ENCODE measurements at places on chromosomes 3 and 15.

DNA sequence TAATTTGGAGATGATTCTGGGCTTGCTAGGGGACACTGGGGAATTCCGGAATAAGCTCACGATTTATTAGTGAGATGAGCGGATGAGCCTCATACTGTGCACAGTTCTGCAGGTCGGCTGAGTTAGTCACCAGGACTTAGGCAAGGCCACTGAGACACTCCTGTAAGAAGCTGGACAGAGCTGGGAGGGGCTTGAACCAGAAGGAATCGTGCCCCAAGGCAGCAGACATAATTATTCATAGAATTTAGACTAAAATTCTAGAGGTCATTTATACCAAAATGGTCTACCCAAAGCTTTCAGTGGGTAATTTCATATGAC lies 121.4 kb downstream of the VGLL4 start:
- H3K27me3 ChIP-seq, result no peaks in the 10 kb centered on the region
- peaks cover under 1% of the 10 kb centered on the region for H3K36me3 ChIP-seq
- H3K4me1 ChIP-seq, result no peaks in the 10 kb centered on the region
- no peak for DNase-seq
- H3K27ac ChIP-seq, result no peak overlapping the region

- H3K27ac ChIP-seq, result no peak overlapping the region
- DNase-seq, result no peak
Observed at GRCh38 chr3:13260259-13261103, 159.6 kb downstream of the NUP210 start.

DNA sequence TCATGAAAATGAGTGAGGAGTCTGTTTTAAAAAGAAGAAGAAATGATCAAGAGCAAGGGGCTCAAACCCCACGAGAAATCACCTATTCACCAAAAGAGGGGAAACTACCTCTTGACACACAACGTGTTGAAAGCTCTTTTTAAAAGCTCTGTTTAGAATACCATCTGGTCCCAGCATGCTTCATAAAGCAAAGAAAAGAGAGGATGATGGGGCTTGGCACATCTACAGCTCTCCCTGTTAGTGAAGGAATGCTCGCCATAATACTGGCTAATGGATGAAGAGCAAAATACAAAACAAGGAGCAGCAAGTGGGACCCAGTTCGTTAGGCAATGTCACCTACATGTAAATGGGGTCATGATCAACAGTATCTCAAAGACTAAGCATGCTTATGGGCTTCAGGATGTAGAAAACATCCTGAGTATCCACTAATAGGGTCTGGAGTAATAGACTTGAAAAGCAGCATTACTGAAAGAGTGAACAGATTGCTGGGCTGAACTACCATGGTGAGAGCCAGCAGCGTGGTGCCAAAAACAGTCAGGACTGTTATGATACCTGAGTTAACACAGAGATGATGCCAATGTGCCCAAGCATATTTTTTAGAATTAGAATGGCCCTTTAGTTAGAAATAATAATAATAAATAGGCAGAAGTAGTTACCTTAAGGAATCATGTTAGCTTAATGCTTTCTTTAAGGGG lies 159.7 kb upstream of the POU1F1 start:
- no peaks in the 10 kb centered on the region for H3K36me3 ChIP-seq
- H3K4me3 ChIP-seq, result no peak overlapping the region

GRCh38 chr15:68601206-68602197 lies 22.7 kb downstream of the CORO2B start:
- H3K4me3 ChIP-seq, result no peak overlapping the region
- no peaks in the 10 kb centered on the region for H3K4me1 ChIP-seq
- H3K27me3 ChIP-seq, result peaks cover 2% of the 10 kb centered on the region
- no peaks in the 10 kb centered on the region for H3K36me3 ChIP-seq
